ENCODE measurements at places on chromosomes 5 and 9. TPM values are rescaled to one million over a fixed set of nuclear protein-coding genes. Genes with fewer than 3 reads are reported as not detected.

Gene SLC34A1
- not detected for total RNA-seq

Gene ZNF883
- not detected for total RNA-seq

GRCh38 chr5:109805883-109806282, 116.2 kb downstream of the MAN2A1 start:
- H3K4me1 ChIP-seq, result no peaks in the 10 kb centered on the region
- H3K27me3 ChIP-seq, result no peaks in the 10 kb centered on the region
- no peak overlapping the region for H3K4me3 ChIP-seq

DNA sequence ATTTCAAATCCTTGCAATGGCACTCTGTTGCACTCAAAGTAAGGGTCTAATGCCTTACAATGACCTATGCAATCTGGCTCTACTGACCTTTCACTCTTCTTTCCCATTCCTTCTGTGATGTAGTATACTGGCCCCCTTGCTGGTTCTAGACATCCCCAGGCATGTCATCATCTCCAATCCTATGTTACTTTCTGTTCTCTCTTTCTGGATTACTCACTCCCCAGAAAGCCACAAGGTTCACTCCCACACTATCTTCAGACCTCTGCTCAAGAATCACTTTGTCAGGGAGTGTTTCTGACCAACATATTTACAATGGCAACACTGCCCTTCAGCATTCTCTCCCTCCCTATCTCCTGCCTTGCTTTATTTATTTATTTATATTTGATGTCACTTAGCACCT, 802.2 kb upstream of the WWC1 start:
- no peaks in the 10 kb centered on the region for H3K36me3 ChIP-seq
- H3K27ac ChIP-seq, result no peak overlapping the region
- DNase-seq, result no peak
- no peaks in the 10 kb centered on the region for H3K27me3 ChIP-seq

DNA sequence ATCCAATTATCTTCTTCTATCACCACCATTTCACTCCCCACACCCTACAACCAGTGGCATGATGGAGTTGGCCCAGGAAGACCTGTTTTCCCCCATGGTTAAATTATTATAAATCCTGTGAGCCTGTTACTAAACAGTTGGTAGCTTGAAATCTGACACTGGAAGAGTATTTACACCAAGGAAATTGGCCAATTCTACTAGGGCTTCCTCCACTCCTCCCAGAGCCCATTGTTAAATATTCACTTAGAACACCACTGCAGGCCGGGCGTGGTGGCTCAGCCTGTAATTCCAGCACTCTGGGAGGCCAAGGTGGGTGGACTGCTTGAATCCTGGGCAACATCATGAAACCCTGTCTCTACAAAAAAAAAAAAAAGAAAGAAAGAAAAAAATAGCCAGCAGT, 32.4 kb upstream of the CKS2 start:
- peaks cover 11% of the 10 kb centered on the region for H3K4me1 ChIP-seq
- no peaks in the 10 kb centered on the region for H3K27me3 ChIP-seq
- no peak overlapping the region for H3K4me3 ChIP-seq
- H3K36me3 ChIP-seq, result no peaks in the 10 kb centered on the region
- DNase-seq, result no peak

DNA sequence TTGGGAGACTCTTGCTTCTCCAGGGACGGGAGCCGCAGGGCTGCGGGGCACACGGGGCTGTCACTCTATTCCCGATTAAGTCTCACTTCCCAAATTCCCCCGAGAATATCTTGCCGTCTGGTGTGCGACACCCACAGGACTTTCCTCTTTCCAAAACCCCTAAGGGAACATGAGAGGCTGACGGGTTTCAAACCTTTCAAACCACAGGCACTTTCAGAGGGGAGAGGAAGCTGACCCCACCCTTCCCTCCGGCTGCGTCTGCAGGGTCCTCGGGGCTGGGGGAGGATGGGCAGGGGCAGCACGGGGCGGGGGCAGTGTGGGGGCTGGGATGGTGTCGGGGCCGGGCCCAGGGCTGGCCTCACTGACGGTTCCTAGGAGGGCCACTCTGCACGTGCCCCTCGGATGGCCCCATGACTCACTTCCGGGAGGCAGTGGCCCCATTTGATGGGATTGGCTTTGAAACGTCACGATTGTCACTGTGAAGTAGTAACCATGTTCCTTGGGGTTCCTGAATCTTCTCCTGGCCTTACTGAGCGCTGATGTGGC, 38.2 kb downstream of the SLC9A3 start:
- no peak overlapping the region for H3K4me3 ChIP-seq
- no peak for DNase-seq
- H3K4me1 ChIP-seq, result peaks cover 4% of the 10 kb centered on the region
- no peak overlapping the region for H3K27ac ChIP-seq
- no peaks in the 10 kb centered on the region for H3K36me3 ChIP-seq

Data from upper lobe of left lung (tissue), 6 donors.